ENCODE measurements at places on chromosomes 1 and 21.

DNA sequence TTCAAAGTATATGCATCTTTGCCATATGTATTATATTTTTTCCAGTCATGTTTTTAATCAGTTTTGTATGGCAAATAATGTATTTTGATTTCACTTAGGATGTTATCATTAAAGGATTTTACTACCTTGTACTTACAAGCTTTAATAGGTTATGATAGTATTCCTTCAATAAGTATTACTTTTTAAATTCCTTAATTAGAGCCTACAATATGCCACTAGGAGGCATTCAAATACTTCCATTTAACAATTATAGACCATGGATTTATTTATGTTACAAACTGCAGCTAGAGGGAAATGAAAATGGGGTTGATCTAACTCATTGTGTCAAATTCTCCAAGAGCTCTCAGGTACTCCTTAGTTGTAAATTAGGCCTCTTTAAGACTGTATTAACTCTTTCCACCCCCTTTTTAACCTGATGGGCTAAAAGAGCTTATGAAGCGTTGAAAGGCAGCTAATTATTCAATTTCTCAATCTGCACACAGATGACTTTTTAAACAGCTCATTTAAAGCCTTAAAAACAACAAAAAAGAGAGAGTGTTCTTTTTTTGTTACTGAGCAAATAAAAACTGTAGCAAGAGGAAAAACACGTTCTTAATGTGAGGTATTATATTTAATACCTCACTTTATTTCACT lies 156.2 kb downstream of the DENND1B start:
- DNase-seq = no peak

- no peak for DNase-seq
Measured at GRCh38 chr1:101119289-101119688, 93.7 kb upstream of the DPH5 start.

- DNase-seq = no peak
Measured at GRCh38 chr1:44740179-44740617, 561 bp downstream of the KIF2C start.

DNA sequence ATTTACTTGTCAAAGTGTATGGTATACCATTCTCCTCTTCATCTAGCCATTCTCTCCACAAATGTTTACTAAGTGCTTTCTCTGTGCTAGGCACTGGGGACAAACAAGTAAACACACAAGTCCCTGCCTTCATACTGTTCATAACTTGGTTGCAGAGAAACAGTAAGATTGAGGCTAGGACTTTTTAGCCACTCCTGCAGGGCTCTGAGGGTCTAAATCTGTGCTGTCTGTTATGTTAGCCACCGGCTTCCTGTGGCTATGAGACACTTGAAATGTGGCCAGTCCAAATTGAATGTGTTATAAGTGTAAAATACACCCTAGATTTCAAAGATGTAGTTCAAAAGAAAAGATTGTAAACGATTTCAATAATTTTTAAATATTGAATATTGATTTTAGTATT lies 50.2 kb downstream of the AZIN2 start:
- no peak for DNase-seq

DNA sequence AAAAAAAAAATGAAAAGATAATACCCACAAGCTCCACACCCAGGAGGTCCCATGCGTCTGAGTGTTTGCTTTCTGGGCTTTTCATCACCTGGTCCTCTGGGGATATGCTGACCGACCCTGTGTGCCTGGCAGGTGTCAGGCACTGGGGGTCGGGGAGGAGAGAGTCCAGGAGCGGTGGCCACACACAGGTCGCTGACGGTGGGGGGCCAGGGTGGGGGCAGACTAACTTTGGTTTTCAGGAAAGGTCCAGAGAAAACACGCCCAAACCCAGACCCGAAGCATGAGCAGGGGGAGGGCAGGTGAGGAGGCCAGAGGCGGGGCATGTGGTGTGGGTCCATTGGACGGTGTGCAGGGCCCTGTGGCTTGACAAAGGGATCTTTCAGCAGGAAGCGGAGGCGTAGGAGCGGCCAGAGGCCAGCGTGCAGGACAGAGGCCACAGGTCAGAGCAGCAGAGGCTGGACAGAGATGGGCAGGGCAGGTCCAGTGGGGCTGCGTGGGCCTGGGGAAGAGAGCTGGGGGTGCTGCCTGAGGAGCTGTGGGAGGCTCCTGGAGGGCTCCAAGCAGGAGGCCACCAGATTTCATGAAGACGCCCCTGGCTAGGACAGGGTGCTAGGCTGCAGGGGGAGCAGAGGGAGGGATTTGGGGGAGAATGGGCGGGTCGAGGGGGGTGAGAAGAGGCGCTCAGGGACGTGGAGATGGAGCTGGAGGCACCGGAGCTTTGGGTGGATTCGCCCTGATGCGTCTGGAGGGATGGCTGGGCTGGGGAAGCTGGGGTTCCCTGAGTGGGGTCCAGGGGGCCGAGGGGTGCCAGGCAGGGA lies 15.8 kb downstream of the RNF223 start:
- DNase-seq = no peak

DNA sequence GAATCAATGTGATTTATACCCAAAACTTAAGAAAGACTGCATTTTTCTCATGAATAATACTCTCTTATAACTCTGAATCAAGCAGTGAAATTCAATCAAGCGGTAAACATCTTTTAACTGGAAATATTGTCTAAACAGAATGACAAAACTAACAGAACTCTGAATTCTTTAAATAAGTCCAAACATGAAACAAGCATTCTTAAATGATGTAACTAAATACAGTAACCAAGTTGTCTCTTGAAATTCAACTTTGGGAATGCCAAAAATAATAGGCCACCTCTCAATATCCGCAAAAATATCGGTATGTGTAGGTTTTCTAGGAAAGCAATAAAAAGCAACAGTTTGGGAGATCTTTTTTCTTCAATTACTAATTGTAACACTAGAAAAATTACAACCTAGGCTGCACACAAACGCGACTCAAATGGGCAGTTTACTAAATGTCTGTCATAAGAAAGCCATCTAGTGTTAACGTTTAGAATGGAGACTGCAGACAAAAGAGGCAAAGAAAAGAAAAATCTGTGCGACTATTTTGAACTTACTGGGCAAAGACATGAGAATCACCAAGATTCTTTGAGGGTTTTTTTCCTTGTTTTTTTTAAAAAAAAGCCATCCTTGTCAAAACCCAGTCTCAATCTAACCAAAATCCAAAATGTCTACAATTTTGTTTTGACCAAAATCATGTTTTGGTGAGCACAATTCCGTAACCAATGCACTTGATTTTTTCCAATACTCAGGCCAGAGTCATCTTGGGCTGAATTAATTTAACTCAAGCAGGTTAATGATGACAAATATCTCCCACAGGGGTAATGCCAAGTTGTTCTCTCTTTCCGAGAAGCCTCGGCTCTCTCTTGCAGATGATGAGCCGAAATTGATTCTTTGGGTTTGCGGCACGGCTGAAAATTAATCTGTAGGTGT lies 1.3 kb downstream of the SIPA1L2 start:
- peak; percentile 50 for DNase-seq

- DNase-seq = no peak
Measured at GRCh38 chr1:181179279-181179986, 90.9 kb downstream of the IER5 start.

DNA sequence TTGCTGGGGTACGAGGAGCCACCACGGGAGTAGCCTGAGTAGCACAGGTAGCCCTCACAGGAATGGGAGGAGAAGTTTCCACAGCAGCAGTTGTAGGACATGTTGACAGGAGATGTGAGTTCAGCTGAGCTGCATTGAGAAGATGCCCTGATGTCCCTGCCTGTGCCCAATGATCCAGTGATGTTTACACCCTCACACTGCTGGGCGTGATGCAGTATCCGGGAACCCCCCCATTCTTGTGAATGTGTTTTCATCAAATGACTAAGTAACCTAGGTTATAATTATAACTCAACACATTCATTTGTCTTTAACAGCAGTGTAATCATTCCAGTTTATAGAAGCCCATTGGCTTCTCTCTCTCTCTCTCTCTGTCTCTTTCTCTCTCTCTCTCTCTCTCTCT lies at the start of gene KRTAP23-1:
Gene KRTAP23-1 (minus strand): TSS at position 101 of the 400 bp plus-strand sequence. CDS start 0 bp downstream, at position 101.
- no peak for DNase-seq

- DNase-seq = no peak
Measured at GRCh38 chr1:7249516-7249915, 464.3 kb downstream of the CAMTA1 start.

- no peak for DNase-seq
Measured at GRCh38 chr1:217590598-217590997, 40.3 kb downstream of the GPATCH2 start.

GRCh38 chr1:188778578-188778977 lies 1699.1 kb downstream of the BRINP3 start:
- DNase-seq = no peak

GRCh38 chr1:31878058-31878457 lies 60.1 kb downstream of the PTP4A2 start:
- no peak for DNase-seq

GRCh38 chr1:9105336-9105867 lies 23.5 kb downstream of the GPR157 start:
- no peak for DNase-seq

- no peak for DNase-seq
Measured at GRCh38 chr1:15830258-15830657, 17.2 kb upstream of the SPEN start.

GRCh38 chr1:30793209-30793608 lies 35.6 kb upstream of the LAPTM5 start:
- no peak for DNase-seq

DNA sequence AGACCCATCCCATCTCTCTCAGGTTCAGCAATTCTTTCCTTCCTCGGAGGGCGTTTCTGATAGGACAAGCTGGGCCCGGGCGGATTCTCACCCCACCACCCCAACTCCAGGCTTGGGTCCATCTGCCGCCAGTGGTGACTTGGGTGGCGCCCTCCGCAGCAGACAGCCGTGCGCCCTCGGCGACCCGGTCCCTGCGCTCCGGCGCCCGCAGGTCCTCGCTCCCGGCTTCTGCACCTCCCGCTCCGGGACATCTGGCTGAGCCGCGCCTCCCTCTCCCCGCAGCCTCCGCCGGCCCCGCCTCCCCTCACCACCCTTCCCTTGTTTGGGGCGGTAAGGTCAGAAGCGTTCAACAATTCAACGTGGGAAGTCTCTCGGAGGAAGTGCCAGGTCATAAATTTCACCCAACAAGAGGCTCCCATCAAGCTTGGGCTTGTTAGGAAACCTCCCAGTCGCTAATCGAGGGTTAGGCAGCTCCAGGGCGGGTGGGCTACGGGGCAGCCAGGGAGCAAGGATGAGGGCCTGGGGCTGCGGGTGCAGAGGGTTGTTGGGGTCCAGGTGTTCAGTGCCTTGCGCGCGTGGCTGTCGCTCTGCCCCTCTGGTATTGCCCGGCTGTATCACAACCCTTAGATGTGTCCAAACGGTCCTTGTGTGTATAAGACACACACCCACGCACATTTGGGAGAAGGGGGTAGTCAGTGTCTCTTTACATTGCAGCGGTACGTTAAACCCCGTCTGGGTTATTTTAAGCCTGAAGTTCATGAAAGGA lies 39.8 kb downstream of the OLIG1 start:
- DNase-seq = no peak

DNA sequence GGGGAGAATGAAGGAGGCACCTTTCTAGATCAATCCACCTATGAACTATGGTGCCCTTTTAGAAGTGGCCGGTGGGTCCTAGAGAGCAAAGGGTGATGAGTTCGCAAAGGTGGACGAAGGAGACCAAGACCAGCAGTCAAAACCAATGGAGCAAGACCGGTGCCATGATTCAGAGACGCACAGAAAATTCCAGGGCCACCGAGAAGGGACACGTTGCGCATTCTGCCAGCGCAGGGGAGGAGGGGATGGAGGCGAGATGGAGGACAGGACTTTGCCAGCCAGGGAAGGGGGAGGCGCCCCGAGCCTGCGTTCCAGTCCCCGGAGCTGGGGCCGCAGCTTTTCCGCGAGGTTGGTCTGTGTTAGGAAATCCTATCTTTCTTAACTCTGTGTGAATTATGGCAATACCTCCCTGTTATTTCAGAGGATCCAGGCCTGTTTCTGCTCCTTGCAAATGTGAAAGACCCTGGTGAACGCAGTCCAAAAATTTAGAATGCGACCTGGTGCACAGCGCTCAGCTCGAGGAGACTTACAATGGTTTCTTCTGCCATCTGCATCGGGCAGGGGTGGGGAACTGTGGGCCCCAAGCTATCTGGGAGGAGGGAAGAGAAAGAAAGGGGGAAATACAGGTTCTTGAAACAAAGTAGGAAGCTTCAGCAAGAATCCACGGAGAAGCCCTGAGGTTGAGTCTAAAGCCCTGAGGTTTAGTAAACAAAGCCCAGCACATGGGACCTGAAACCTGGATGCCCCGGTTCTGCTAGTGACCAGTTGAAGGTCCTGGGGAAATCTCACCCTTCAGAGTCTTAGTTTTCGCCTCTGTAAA lies 129.4 kb downstream of the MRPS6 start:
- DNase-seq = no peak

- DNase-seq = no peak
Measured at GRCh38 chr1:17004466-17005364, 7.0 kb downstream of the ATP13A2 start.

- DNase-seq = peak; percentile 28
Measured at GRCh38 chr1:67144696-67145095, 9.9 kb upstream of the C1orf141 start.

DNA sequence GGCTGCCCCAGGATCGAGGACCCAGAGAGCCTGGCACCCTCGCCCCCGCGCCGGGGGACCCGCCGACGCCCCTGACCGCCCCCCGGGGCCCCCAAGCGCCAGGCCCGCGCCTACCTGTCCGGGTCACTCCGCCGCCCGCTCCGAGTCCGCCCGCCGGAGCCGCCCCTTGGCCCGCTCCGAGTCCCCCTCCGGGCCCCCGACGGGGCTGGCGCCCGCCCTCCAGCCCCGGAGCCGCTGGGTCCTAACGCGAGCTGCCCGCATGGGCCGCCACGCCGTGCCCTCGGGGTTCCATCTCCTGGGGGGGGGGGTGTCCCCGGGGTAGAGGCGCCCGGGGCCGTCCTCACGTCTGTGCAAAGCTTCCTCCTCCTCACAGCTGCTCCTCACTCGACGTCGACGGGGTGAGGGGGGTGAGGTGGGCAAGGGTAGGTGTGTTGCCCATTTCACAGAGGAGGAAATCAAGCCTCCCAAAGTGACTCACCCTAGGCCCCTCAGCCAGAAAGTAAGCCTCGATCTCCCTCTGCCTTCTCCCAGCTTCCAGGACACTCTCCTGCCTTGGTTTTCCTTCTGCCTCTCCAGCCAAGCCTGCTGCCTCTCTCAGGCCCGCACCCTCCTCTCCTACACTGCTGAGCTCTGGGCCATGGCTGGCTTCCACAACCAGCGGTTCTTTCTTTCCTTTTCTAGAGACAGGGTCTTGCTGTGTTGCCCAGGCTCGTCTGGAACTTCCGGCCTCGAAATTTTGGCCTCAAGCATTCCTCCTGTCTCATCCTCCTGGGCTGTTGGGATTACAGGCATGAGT lies at the start of gene MFAP2:
Gene MFAP2 (minus strand): TSS at position 148 of the 796 bp plus-strand sequence. CDS start 2,347 bp downstream, outside the sequence.
- no peak for DNase-seq

Measured in stimulated activated CD4-positive, alpha-beta T cell treated with anti-CD3 and anti-CD28 coated beads, Interleukin-4, amount 100 ng/mL, for 24 hours (primary cell).